ENCODE measurements at places on chromosomes 12 and 14.
A peak's percentile ranks its signal among the peaks of the same experiment; 100 is the strongest.

DNA sequence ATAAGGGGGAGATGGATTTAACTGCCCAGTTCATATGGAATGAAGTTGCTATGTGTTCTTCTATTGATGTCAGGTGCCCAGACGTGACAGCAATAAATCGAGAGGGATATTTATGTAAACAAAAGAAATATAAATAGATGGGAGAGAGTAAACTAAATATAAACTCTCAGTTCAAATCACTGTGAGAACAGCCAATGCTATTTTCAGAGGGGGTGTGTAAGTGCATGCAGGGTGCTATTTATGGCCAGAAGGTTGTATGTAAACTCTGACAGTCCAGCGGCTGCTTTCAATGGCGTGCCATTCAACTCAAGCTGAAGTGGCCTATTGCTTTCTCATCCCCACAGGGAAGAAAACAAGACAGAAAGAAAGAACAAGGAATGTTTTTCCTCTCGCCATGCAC, 127.2 kb downstream of the KCNA5 start:
- no peak for DNase-seq

DNA sequence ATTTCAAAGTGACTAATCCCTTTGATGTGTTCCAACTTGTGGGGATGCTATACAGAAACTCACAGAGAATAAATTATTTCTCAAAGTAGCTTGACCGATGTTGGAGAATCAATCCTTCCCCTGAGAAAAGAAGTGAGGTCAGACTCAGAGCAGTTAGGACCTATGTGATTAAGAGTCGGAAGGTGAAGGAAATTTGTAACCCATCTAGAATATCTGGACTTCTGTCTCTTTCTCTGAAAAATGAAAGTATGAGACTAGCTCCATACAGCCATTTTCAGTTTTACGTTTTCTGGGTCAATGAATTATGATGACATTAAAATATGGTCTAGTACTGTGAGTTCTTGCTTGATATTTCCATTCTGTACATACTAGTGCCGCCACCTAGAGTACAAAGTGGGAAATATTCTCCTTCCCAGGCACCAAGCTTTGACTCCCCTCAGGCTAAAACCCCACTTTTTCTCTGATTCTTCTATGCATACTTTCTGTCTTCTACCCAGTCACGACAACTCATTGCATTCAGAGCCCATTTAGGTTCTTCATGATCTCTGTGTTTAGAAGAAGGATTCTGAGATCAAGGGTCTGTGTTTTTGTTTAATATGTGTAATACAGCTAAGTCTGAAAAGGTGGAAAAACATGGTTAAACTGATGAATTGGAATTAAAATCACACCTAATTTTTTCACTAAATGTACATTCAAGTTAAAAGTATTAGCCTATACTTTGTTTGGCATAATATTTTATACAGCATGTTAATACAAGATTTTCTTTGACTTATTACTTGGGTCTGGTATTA, 6.9 kb upstream of the NTS start:
- DNase-seq: peak; percentile 71

DNA sequence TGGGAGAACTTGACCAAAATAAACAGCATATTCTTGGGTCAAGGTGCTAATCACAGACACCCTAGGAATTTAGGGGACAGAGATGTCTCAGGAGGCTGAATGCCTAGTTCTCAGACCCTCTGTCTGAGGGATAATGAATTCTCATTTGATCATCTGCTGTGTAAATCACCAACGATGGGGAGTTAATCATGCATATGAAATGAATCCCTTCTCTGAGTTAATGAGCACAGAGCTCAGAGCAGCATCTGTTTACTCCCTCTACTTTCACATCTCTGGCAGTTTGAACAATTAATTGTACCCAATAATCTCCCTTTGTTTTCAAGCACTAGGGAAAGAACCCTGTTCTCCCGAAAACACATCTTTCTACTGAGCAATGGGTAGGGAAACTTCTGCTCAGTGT, 129.4 kb upstream of the SRRM4 start:
- DNase-seq: no peak

DNA sequence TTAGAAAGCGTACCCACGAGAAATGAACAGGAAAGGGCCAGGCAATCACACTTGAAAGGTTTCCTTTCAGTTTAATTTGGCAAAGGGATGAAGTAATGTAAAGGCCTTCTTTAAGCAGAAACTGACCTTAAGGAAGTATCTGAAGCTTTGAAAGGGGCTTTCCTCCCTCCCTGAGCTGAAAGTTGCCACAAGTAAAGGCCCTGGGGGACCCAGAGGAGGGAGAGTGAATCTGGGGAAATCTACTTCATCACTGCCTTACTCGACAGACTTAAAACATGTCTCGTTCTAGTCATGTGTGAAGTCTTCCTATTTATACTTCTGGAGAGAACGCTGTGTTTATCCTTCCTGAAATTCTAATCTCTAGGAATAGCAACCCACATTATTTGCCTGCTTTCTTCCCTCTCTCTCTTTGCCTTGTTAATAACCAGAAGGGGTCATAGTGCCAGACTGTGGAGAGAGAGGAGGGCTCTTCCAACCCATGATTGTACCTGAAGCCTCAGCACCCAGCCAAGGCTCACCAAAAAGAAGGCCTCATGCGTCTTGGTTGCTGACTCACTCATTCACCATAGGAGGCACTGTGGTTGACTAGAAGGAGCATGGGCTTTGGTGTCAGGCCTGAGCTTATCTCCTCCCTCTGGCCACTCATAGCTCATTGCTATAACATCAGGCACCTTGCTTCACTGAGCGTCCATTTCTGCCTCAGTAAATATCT, 10.2 kb upstream of the GPX2 start:
- DNase-seq: no peak

DNA sequence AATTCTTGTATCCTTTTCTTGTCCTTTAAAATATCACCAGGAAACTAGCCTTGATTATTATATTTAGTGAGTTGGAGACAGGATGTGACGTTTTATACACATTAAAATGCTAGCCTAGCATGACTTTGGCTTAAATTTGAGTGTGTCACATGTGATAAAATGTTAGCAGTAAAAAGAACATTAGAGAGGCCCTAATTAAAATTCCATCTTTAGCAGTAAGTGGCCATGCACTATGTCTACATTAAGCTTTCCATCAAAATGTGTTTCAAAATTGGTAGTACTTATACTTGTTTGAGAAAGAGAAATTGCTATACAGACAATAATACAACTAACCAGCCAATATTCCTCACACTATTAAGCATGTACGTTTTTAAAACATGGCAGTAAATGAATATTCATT, 29.9 kb upstream of the MGAT4C start:
- no peak for DNase-seq

- DNase-seq: peak; percentile 36
Observed at GRCh38 chr12:12724421-12725085, 7.4 kb downstream of the CDKN1B start.

DNA sequence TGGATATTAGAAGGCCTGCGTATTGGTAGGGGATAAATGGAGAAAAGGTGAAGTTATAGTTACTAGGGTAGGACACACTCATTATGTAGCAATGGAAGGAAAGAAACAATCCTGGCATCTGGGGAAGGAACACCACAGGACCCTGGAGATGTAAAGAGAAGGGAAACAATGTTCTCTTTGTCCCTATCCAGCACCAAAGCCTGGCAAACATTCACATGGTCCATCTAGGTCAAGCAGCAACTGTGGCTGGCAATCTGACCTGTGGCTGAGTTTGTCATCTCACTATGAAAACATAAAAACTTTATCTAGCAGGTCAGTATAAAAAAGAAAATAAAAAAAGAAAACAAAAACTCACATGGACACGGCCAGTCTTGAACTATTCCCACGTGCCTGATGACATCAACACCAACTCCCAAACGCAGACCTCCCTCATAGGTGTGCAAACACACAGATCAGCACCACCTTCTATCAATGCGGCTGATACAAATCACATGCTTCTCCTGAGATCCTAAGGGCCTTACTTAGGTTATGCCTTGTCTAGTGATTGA, 2.6 kb downstream of the POMT2 start:
- DNase-seq: no peak

- DNase-seq: no peak
Observed at GRCh38 chr12:111503116-111503515, 96.0 kb downstream of the ATXN2 start.

- no peak for DNase-seq
Observed at GRCh38 chr14:66360366-66360926, 125.7 kb upstream of the CCDC196 start.

- DNase-seq: peak; percentile 28
Observed at GRCh38 chr12:20369305-20370013, 1.1 kb downstream of the PDE3A start.

GRCh38 chr12:53230108-53230845, 1.7 kb downstream of the RARG start:
- no peak for DNase-seq
